ENCODE measurements at places on chromosomes 2 and 18. TPM values are rescaled to one million over a fixed set of nuclear protein-coding genes. Genes with fewer than 3 reads are reported as not detected.

DNA sequence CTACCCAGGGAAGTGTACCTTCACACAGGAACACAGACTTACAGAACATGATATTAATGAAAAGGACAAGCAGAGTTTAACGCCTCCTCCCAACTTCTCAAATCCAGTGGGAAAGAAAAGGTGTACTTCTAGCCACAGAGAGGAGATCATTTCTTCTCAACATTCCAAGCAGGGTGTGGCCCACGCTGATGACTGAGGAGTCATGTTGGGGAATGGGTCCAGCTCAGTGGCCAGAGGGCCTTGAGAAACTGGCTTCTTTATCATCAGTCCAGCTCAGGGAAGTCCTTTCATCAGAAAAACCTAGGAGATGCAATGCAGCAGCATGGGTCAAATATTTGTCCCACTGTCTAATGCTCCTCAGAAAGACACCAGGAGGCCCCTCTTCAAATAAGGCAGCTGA lies 63.0 kb downstream of the RBM43 start:
- DNase-seq = no peak

GRCh38 chr18:623761-624620 lies 27.2 kb downstream of the CLUL1 start:
- peak; percentile 63 for DNase-seq

GRCh38 chr18:60809937-60810336 lies 437.4 kb upstream of the MC4R start:
- no peak for DNase-seq

GRCh38 chr2:85971366-85971765 lies 82.6 kb upstream of the ST3GAL5 start:
- DNase-seq = no peak

Gene COL4A3
- total RNA-seq = 0.94 TPM

- DNase-seq = no peak
Observed at GRCh38 chr2:46793423-46794416, 121.9 kb downstream of the MCFD2 start.

Gene ASAP2
- 3.3 TPM for total RNA-seq

GRCh38 chr18:55249550-55249949 lies 290.3 kb upstream of the CCDC68 start:
- DNase-seq = no peak

GRCh38 chr2:199457147-199458008 lies at the start of gene SATB2:
TSS of gene SATB2 (minus strand) at chr2:199457939. CDS start at chr2:199456037, 1,902 bp downstream.
- no peak for DNase-seq

DNA sequence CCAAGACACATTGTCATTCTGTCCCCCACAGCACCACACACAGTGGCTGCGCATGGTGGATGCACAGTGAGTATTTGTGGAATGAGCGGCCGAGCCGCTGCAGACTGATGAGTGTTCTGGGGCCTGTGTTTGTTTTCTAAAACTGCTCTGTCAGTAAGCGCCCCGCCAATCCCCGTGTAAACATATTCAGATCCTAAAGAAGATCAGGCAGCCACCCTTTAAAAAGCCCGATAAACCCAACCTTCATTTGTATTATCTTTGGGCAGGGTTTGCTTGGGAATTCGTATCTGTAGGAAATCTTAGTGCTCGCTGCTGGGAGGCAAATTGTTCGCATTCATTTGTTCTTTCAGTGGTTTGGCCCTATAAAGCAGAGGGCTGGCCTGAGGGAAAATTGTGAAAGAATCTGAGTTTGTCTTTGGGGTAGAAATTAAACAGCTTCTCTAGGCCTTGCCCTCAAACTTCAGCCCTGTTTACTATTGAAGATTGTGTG lies 68.6 kb downstream of the TGOLN2 start:
- DNase-seq = no peak

- DNase-seq = no peak
Observed at GRCh38 chr2:29662861-29663260, 258.5 kb downstream of the ALK start.

DNA sequence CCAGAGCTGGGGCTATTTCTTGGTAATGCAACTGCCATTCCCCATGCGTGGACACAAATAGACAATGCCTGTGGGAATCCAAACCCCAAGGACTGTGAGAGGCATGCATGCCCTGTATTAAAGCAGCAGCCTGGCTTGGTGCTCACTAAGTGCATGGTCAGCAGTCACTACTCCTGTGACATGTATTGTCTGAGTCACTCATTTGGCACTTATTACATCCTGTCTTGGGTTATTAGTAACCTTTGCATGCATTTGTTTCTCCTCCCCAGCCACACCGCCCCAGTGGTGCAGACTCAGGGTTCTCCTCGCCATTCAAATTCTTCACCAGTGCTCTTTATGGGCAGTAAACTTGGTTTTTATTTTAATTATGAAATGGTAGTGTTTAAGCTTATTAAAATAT lies 30.2 kb downstream of the PRKCE start:
- no peak for DNase-seq

DNA sequence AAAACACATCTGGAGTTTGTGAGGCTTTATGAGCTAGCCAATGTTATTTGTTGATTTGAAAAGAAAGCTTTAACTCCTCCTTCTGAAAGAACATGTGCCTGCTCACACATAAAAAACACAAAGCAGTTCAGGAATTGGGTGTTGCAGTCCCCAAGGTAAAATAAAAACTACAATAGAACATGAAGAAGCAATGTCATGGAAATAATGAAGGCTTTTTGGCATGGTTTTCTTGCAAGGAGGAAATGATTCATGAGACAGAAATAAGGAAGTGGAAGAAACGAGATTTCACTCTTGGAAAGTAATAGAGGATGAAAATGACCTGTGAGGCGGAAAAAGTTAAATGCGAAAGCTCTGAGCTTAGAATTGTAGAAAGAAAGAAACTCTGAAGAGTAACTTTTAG lies 81.1 kb downstream of the TRIB2 start:
- no peak for DNase-seq

GRCh38 chr18:12301263-12302005 lies 6.6 kb upstream of the TUBB6 start:
- DNase-seq = no peak

Gene ABCG5
- total RNA-seq = not detected

- no peak for DNase-seq
Observed at GRCh38 chr2:88560619-88561307, 66.5 kb downstream of the EIF2AK3 start.

GRCh38 chr2:96233880-96234316 lies 25.3 kb upstream of the STARD7 start:
- DNase-seq = no peak

- no peak for DNase-seq
Observed at GRCh38 chr18:58212274-58212673, 168.2 kb downstream of the NEDD4L start.

DNA sequence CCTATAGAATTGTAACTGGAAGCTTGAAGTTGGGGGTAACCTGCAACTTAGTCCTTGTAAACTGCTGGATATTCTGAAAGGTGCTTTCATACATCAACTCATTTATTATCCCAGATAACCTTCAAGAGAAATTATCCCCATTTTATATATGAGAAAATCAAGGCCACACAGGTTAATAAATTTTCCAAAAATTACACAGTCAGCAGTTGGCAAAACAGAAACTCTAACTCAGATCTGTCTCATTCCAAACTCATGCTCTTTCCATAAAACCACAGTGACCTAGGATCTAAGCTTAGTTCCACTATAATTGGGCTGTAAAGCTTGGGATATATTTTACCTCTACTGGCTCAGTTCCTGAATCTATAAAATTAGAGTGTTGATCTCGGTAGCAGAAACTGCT lies 167.6 kb upstream of the DDX18 start:
- no peak for DNase-seq

DNA sequence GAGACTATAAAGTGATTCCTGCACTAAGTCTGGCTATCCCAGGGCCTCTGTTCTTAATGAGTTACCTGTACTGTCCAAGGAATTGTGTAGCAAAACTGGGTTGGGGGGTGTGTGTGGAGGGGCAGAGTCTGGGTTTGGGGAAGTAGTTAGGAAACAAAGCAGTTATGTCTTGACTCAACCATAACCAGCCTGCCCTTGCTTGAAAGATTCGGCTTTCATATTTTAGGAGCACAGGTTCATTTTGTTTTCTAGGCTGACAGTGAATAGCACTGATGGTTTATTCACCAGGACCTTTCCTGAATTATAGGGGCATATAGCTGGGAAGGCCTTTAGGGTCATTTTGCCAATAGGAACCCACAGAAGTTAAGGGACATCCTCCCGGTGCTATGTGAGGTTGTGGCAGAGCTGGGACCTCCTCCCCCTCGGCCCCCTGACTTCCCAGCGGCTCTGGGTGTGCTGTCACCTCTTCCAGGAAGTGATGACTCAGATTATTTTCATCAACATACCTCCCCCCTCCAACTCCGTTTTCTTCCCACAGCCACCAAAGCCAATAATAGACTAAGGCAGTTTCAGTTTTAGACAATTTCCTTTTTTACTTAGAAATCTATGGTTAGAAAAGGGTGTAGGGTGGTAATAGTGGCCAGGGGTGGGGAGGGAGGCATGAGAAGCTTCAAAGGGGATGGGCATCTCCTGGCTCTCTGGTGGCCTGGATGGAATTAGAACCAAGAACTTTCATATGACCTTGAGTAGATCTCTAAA lies 44.8 kb downstream of the SETBP1 start:
- DNase-seq = no peak

Gene SLC23A3
- total RNA-seq = 0.47 TPM

GRCh38 chr18:31316974-31317373 lies 986 bp upstream of the DSG1 start:
- DNase-seq = no peak

- no peak for DNase-seq
Observed at GRCh38 chr2:233085839-233086150, 25.7 kb downstream of the INPP5D start.

- DNase-seq = no peak
Observed at GRCh38 chr2:5946225-5947115, 254.3 kb downstream of the SOX11 start.

DNA sequence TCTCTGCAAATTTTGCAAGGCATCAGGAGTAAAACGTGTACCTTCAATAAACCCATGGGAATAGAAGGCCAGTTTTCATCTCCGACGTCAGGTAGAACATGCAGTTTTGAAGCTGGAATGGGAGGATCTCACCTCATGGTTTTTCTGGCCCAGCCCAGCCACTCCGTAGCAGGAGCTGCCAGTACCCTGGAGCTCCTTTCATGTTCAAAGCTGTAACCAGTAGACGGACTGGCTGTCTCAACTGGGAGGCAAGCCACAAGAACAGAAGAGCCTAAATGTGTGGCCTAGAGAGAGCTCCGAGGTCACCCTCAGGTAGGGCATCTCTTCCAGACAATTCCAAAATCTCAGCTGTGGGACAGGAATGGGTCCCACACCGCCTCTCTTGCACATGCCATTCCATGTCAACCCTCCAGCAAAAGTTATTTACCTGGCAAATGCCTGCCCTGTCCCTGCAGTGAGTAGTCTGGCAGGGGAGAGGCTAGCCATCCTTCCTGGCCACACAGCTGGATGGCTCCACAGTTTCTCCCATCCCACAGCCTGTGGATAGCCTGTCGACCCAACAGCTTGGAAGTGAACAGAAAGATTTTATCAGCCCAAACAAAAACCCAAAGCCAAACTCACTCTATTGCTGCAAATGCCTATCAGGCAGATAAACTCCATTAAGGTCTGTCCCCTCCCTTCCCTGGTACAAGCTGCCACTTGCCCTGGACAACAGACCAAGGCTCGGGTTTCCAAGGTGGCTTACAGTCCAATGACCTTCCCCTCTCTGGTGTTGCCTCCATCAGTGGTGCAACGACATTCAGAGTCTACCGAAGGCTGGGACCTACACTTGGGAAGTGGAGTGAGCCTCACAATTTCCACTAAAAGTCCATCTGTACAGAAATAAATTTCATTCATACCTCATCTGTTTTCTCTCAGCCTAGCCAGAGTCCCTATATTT lies 27.8 kb downstream of the CRACDL start:
- no peak for DNase-seq

GRCh38 chr2:126995621-126996377 lies 97.1 kb downstream of the TEX51 start:
- no peak for DNase-seq

Gene FMNL2
- 18.9 TPM for total RNA-seq

DNA sequence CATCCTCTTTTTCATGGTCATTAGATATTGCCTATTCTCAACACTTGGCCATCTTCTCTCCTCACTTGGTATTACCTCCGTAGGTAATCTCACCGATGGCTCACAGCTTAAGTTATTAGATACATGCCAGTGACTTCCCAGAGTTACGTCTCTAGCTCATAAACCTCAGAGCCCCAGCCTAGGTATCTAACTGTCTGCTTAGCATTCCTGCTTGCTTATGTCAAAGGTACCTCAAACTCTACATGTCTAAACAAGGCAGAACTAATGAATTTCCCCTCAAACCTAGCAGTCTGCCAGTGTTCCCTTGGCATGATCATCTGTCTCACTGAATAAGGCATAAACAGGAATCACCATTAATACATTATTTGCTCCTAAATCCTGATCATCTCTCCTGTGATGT lies 27.7 kb upstream of the ZNF638 start:
- no peak for DNase-seq

Gene IL18R1
- 7.5 TPM for total RNA-seq

DNA sequence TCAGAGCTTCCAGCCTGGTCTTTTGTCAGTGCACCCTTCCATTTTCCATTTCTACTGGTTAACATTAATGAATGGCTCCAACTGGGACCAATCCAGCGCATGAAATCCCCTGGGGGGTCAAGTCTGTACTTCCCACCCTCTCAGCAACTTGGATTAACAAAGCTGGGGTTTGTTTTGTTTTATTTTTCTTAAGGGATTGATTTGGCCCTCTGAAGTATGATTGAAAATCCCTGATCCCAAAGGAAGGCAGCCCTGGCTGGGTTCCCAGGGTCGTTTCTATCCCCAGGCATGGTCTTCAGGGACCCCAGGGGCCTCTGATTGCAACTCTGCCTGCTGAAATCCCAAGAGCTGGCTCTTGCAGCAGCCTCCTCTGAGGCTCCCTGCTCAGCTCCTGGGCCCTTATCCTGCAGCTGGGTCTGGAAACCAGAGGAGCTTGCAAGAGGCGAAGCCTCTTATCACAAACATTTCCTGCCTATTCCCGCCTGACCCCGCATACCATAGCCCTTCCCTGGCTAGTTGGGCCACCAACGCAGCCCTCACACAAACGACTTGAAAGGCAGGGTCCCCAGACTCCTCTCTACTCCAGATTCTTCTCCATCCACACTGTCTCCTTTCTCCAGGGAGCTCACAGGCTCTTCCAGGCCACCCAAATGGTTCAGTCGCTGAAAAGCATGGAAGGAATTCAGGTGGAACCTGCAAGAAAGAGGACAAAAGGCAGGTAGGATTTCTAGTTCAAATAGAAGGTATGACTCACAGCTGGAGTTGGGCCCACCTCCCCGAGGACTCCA lies 109.7 kb upstream of the PKDCC start:
- DNase-seq = peak; percentile 9

Gene UPP2
- total RNA-seq = not detected

Gene ADRA2B
- total RNA-seq = 0.28 TPM
